A172 (cell line): ENCODE measurements at places on chromosomes 16 and 17. TPM values are rescaled to one million over a fixed set of nuclear protein-coding genes. Genes with fewer than 3 reads are reported as not detected.

Gene TSNAXIP1
- total RNA-seq: 0.05 and 0.55 TPM in 2 replicates

Gene ADORA2B
- total RNA-seq: 32.1 and 37.2 TPM in 2 replicates

Gene KCNJ16
- total RNA-seq: 0.22 TPM in 1 of 2 replicates, not detected in the other

Gene HCRT
- total RNA-seq: not detected in 2 replicates

Gene PRSS33
- total RNA-seq: 0.17 and 0.36 TPM in 2 replicates

Gene CCDC92B
- total RNA-seq: not detected in 2 replicates

Gene KCTD2
- total RNA-seq: 25.6 and 25.7 TPM in 2 replicates

Gene CDH16
- not detected in 2 replicates for total RNA-seq

Gene BICDL2
- not detected in 2 replicates for total RNA-seq

Gene ASIC2
- not detected in 2 replicates for total RNA-seq

Gene PLA2G10
- total RNA-seq: not detected in 2 replicates

Gene FLYWCH1
- 41.3 and 41.6 TPM in 2 replicates for total RNA-seq

Gene COPZ2
- total RNA-seq: 24.1 and 40.0 TPM in 2 replicates

Gene PIGS
- 48.9 and 83.5 TPM in 2 replicates for total RNA-seq

Gene TMEM92
- total RNA-seq: 5.2 and 6.6 TPM in 2 replicates

Gene PRR35
- total RNA-seq: not detected in 2 replicates

Gene TNFRSF17
- not detected in 2 replicates for total RNA-seq

Gene SMIM36
- not detected in 2 replicates for total RNA-seq

Gene FBXW10B
- total RNA-seq: 2.7 and 4.8 TPM in 2 replicates

Gene MT1A
- not detected in 2 replicates for total RNA-seq

Gene HYDIN
- total RNA-seq: 0.31 TPM in 1 of 2 replicates, not detected in the other

Gene PTX4
- total RNA-seq: not detected in 2 replicates

Gene SREBF1
- total RNA-seq: 92.5 and 132 TPM in 2 replicates

Gene CCL4L2
- total RNA-seq: not detected in 2 replicates

Gene KRTAP4-4
- not detected in 2 replicates for total RNA-seq

Gene CD300LG
- total RNA-seq: not detected in 2 replicates
